ENCODE measurements at places on chromosomes 7 and 10. TPM values are rescaled to one million over a fixed set of nuclear protein-coding genes. Genes with fewer than 3 reads are reported as not detected.

DNA sequence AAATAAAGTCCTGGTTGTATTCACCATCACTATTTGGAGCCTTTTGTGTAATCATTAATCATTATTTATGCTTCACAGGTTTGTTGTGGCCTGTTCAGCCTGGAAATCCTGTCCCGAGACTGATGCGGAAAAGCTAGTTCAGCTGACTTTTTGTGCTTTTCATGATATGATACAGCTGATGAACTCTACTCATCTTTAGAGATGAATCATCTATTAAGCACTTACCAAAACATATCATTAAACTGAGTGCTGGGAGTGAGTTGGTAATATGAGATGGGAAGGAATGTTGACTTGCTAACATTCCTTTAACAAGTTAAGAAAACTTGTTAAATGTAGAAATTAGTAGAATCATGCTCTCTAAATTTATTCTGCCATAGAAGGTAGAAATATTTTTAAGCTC is 53.0 kb downstream of the CROT start:
- DNase-seq: no peak

Gene TMEM176B
- 49.1 TPM for total RNA-seq

Gene BUD23
- total RNA-seq: 39.5 TPM

DNA sequence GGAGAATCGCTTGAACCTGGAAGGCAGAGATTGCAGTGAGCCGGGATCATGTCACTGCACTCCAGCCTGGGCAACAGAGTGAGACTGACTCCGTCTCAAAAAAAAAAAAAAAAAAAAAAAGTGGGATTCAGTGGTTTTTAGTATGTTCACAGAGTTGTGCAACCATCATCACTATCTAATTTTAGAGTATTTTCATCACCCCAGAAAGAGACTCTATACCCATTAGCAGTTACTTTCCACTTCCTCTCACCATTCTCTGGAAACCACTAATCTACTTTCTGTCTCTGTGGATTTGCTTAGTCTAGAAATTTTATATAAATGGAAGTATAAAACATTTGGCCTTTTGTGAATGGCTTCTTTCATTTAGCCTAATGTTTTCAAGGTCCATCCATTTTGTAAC is 113.4 kb downstream of the ST7 start:
- DNase-seq: no peak

- no peak for DNase-seq
These were observed 59.8 kb downstream of the SLC16A12 start for GRCh38 chr10:89475591-89475998.

Gene FGFR2
- 44.3 TPM for total RNA-seq

Gene GPER1
- 3.3 TPM for total RNA-seq

DNA sequence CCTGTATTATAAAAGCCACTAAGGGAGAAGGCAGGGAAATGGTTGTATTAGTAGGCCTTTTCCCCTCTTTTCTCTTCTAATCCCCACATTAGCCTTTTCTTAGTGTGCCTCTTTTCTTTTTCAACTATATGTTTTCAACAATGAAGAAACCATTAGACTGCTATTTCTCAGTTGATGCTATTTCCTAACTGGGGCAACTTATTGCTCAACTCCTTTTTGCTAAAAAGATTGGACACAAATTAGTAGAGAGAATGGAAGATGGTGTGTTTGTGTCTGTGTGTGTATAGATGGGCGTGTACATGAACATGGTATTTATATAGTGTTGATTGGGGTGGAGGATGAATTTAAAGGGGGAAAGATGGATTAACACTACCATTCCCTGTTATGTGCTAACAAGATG is 28.4 kb downstream of the TBC1D12 start:
- DNase-seq: no peak

Gene HPS1
- total RNA-seq: 62.3 TPM

- DNase-seq: no peak
These were observed 123.3 kb downstream of the AOAH start for GRCh38 chr7:36600869-36601530.

Gene CASP7
- 27.2 TPM for total RNA-seq

Gene SKIDA1
- total RNA-seq: 0.98 TPM

GRCh38 chr10:13445656-13446400 is 83.0 kb downstream of the BEND7 start:
- no peak for DNase-seq

GRCh38 chr10:49606981-49607535 is 3.1 kb upstream of the SLC18A3 start:
- no peak for DNase-seq

Gene GNGT1
- not detected for total RNA-seq

DNA sequence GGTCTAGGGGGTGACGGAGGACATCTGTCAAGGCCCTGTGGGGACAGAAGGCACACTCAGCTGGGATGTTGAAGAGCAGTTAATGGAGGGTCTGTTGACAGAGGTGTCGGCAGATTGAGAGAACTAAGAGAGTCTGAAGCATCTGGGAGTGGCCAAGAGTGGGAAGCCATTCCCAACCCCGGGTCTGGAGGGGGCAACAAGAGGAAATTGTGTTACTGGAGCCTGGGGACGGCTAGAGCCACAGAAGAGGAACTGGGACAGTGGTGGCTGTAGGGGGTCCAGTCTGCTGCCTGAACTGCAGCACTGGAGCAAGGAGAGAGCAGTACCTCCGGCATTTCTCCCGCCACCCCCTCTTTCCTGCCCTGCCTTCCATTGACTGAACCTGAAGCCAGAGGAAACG is 136.6 kb downstream of the CHN2 start:
- no peak for DNase-seq

DNA sequence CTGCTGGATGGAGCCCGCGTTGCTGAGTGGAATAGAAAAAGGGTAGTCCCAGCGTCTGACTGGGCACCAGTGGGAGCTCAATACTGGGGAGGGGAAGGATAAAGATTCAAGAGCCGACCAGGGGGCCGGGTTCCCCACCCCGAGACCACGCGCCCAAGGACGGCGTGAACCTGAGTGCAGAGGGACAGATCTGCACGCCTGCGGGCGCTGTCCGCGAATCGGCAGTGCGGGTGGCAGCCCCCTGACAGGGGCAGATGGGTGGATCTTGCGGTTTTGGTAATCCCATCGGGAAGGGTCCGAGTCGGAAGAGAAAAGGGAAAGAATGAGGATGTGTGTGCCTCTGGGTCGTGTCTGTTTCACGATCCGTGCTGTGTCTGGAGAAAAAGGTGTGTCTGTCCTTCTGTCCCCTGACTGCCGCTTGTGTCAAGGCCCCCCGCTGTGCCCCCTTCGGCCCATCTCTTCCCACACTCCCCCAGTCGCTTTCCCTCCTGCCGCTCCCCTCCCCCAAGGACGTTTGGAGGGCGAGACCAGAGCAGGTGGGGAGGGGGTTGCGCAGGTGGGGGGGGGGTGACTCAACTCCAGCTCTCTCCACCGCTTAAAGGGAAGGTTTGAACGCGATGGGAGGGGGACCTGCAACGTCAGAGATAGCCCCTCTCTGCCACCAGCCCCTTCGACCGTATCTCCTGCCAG is 734 bp upstream of the VGF start:
- DNase-seq: no peak

GRCh38 chr10:17116193-17116592 is 13.4 kb downstream of the CUBN start:
- no peak for DNase-seq

- DNase-seq: no peak
These were observed 232.6 kb upstream of the FERD3L start for GRCh38 chr7:19377611-19378344.

GRCh38 chr7:99357701-99358490 is 16.6 kb upstream of the ARPC1B start:
- peak; percentile 25 for DNase-seq

Gene PRKRIP1
- 17.3 TPM for total RNA-seq

DNA sequence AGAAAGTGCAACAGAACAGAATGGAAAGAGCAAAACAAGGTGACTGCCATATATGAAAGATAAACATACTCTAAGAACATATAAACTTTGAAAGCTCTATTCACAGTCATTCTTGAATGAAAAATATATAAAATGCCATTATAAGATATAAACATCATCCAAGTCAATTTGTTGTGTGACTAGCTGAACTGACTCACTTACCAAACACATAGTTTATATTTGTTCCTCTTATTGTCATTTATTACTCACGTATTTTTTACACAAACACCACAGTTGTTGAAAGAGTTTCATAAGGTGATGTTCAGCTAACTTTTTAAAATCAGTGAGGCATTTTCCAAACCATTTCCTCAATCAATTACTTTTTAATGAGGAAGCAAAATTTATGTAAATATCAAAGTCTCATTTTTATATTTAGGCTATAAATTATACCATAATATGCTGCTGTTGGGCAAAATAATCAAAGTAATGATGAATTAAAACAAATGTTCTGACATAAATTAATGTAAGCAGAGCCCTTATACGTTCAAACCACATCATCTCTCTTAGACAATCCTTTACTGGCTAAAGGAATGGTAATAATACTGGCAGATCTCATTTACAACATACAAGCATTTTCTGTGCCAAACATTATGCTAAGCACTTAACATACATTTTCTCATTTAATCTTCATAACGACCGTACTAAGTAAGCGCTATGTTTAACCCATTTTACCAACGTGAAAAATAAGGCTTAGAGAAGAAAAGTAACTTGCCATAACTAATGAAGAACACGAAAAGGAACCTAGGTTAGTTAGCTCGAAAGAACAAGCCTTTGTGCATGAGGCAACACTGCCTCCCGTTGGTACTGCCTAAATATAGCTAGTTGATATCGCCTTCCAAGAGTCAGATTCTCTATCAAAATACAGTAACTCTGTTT is 7.3 kb downstream of the LRRN3 start:
- DNase-seq: no peak

DNA sequence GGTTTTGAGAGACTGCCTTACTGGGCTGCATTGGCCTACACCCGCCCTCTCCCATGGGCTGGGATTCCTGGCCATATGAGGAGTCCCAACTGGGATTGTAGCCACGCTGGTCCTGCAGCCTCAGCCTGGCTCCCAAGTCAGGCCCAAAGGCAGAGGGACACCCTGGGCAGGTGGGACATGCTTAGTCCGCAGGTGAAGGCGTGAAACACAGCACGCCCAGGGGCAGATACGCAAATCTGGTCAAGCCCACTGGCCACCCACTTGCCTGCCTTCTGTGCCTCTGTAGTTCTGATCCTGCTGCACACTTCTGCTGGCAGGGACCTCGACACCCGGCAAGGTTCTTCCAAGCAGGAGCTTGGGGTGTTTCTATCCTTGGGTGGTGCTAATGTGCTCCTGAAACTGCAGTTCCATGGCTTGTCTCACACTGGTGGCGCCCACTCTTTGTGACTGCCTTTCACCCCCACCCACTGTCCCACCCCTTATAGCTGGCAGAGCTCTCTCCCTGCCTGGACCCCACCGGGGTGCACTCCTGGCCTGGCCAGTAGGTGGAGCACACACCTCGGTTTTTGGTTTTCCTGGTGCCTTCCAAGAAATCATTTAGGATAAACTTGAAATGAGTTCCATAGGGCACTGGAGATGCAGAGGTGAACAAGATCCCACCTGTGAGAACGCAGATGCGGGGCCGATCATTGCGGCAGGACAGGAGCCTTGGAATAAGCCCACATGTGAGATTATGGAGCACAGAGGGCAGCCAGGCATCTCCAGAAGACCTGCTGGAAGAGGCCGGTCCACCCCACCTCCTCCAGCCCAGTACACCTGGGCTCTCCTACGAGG is 47.9 kb downstream of the MKI67 start:
- no peak for DNase-seq

Measured in breast epithelium (tissue), 4 donors.